NCI-H510A (cell line): ENCODE measurements at places on chromosomes 6 and 20.

DNA sequence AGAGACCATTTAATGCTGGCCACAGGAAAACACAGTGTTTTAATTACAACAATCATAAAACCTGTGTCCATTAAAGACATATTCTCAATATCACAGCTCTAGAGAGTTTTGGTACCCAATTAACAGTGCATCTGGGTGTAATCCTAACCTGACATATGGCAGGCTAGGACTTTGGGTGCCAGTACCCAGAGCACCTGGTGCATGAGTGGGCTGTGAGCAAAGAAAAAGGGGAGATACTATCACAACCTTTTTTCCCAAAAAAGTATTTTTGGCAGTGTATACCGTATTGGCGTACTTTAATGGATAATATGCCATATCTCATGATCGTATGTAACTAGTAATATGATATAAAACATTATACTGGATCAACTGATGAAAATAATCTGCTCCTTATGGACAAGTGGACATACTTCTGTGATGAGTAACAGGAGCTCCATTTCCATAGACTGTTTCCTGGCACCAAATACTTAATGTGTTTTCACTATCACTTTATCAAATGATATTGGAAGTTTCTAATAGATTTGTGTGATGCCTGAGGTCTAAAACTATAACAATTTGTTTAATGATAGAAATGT is 91.7 kb downstream of the COL19A1 start:
- no peak for DNase-seq

DNA sequence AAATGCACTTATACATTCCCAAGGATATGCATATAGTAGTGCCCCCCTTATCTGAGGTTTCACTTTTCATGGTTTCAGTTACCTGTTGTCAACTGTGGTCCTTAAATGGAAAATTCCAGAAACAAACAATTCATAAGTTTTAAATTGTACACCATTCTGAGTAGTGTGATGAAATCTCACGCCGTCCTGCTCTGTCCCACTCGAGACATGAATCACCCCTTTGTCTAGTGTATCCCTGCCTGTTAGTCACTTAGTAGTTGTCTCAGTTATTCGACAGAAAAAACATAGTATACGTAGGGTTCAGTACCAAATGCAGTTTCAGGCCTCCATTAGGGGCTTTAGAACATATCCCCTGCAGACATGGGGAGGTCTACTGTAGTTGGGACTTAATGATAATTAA is 57.0 kb downstream of the MAP1LC3A start:
- DNase-seq, result no peak

DNA sequence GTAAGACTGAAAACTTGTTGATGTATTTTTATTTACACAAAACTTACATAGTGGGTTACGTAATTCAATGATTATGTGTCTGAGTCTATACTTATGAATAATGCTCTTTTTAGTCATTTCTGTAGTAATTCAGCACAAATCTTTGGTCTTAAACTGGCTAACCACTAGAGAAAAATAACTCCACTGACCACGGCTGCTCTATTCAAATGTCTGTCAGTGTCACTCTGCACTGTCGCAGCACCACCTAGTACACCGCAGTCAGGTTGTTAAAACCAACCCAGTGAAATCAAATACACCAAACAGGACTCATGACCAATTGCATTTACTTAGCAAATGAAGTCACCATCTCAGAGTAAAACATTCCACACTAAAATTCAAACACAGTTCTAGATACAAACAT is 93.5 kb upstream of the CCDC28A start:
- no peak for DNase-seq

DNA sequence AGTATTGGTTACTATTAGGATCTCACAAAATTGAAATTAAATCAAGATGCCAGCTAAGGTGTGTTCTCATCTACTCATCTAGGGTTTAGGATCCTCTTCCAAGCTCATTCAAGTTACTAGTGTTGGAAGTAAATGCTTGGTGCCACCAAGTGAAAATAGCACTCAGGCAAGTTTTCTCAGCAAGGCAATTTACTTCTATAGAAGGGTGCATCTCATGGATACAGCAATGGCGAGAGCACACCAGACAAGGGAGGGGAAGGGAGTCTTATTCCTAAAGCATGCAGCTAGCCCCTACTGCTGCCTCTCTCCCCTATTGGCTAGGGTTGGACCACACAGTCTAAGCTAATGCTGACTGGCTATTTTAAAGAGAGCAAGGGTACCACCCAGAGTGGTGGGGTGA is 23.0 kb upstream of the FAM8A1 start:
- no peak for DNase-seq

DNA sequence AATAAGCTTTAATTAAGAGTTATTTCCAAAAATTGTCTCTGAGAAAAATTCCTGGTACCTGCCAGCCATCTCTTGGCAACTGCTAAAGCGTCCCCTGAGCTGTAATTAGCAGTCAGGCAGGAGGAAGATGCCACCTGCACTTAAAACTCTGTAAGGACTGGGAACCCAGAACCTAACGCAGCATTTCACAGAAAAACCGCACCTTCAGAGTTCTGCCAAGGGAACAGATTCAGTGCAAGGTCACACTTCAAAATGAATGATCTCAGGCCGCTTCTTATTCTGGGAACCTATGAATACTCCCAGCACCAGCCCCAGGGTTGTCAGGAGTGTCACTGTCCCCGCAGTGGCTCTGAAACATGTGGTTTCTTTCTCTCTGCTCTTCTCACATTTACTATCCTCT is 36.7 kb downstream of the INSM1 start:
- DNase-seq, result no peak

- no peak for DNase-seq
Observed at GRCh38 chr6:89597988-89598387, 40.6 kb downstream of the LYRM2 start.

DNA sequence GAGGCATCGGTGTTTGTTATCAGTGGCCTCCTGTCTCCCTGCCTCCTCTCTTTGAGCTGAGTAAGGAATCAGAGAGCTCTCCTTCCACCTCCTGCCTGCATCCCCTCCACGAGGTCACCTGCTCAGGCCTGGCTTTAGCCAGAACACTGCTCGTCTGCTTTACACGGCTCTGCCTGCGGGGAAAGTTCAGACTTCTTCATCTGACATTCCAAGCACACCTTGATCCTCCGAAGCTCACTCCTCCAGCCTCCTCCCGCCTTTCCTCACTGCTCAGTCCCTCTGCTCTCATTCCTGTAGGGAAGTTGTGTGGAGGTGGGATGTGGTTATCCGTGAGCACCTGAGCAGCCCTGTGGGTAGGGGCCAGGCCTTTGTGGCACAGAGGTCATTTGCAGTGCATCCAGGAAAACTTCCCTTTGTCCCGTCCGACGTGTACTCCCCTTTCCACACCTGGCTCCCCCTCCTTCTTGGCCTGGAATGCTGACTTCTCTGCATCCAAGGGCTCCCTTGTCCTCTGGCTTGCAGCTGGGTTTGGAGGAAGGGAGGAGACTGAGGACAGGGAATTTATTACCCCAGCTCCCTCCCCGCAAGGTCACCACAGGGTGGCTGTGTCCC is 12.8 kb upstream of the CCDC167 start:
- DNase-seq, result no peak

DNA sequence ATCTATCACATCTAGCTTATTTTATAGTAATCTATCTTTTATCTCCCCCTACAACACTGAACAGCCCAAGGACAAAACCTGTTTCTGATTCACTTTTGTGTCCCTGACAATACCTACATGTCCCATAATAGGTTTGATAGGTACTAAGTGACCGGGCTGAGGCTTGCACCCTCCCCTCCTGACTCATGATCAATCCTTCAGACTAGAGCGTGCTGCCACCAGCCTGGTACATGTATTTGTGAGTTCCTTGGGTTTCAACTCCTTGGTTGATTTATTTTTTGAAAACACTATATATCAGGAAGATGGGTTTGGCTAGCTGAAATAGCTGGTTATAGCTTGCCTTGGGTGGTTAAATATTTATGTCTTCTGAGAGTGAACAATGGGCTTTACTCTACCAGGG is 41.6 kb upstream of the RAB23 start:
- DNase-seq, result no peak

DNA sequence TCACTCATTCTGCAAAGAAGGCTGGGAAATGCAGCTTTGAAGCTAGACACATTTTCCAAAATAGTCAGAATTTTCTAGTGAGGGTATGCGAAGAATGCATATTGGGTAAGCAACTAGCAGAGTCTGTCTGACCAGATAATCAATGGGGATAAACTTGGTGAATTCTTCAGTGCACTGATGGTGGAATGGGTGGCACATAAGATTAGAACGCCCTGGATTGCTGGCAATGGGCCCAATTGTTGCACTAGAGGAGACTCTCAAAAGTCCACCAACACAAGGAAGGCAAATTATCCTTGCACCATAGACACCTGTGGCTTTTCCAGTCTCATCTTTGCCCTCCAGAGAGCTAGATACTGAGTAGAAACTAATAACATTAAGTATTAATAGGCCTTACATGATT is 167.6 kb downstream of the PTPRT start:
- no peak for DNase-seq

GRCh38 chr6:139722530-139722929 is 348.1 kb upstream of the CITED2 start:
- DNase-seq, result no peak

DNA sequence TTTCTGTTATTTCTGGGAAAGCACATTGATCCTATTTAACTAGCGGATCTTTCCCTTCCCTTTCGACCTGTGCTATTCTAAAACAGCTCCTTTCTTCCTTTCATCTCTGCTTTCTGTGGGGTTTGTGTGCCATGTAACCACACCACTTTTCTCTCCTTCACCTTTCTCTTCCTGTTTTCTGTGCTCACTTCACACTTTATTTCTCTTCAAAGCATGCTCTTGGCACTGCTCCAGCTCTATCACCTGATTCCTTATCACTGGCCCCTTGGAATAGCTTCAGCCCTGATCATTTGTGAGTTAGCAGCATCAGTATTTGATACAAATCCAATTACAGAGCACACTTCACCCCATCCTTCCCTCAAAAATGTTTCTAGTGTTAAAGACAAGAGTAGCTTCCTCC is 8.1 kb upstream of the METTL24 start:
- no peak for DNase-seq

DNA sequence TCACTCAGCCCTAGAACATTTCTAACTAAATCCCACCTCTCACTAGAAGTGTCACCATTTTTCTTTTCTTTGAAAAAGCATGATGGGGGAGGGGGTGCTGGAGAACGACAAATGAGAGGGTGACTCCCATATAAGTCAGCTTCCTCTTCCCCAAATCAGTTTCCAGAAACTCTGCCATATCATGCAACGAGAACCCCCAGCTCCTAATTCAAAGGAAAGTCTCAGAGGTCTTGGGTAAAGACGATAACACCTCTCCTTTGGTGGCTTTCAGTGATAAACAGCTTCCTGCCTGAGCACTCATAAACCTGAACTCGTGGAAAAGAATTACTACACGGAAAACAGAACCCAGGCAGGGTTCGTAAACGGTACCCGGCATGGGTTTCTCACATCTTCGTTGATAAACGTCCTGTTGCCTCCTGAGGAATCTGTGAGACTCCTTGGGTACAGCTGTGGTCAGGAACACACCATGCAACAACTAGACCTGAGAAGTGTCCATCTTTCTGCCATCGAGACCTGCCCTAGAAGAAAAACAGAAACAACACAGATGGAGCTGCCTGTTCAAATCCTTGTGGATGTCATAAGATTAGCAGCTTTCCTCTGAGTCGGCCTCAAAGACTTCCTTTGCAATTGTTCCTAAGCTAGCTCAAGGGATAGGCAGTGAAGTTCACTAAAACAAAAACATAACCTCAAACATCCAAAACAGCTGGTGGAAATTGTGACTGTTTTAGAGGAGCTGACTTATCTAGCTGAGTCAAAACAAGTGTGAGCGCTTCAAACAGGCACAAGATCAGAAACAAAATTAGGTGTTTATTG is 185.8 kb upstream of the PRDM1 start:
- no peak for DNase-seq

GRCh38 chr6:24655215-24655614 is 9.2 kb upstream of the KIAA0319 start:
- DNase-seq, result no peak

GRCh38 chr6:51505434-51505833 is 582.0 kb downstream of the PKHD1 start:
- DNase-seq, result no peak
